CD4-positive, alpha-beta T cell treated with Interleukin-21 for 1 hour (primary cell): ENCODE measurements at places on chromosomes 7 and 10.
A peak's percentile ranks its signal among the peaks of the same experiment; 100 is the strongest.

DNA sequence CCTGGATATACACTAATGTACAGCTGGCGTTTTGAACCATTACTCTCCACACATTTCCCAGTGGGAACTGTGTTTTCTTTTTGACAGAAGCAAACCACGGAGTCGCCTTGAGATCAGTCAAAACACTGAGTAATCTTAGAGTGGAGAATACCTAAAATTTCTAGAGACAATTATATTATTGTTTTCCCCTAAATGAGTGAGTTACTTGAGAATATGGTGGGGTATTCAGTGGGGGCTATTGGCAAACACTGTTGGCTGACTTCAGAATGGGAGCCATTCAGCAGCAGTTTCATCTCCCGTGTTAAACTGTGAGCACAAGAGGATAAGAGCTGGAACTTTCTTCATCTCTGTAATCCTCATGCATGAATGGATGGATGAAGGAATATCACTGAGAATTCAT is 6.2 kb downstream of the IL2RA start:
- no peak for DNase-seq

GRCh38 chr10:80540981-80541750 is 3.5 kb downstream of the SH2D4B start:
- no peak for DNase-seq

- DNase-seq = no peak
Observed at GRCh38 chr7:93757426-93757825, 133.1 kb downstream of the TFPI2 start.

DNA sequence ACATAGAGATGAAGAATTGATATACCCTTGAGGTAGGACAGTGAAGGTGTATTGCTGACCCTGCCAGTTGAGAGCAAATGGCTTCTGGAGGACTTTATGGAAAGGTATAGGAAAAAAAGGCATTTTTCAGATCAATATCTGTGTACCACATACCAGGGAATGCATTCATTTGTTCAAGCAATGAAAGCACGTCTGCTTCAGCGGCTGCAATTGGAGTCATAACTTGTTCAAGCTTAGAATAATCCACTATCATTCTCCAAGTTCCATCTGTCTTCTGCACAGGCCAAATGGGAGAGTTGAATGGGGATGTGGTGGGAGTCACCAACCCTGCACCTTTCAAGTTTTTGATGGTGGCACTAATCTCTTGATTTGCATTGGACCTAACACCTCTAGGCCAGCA is 249.6 kb upstream of the PTER start:
- DNase-seq = no peak

DNA sequence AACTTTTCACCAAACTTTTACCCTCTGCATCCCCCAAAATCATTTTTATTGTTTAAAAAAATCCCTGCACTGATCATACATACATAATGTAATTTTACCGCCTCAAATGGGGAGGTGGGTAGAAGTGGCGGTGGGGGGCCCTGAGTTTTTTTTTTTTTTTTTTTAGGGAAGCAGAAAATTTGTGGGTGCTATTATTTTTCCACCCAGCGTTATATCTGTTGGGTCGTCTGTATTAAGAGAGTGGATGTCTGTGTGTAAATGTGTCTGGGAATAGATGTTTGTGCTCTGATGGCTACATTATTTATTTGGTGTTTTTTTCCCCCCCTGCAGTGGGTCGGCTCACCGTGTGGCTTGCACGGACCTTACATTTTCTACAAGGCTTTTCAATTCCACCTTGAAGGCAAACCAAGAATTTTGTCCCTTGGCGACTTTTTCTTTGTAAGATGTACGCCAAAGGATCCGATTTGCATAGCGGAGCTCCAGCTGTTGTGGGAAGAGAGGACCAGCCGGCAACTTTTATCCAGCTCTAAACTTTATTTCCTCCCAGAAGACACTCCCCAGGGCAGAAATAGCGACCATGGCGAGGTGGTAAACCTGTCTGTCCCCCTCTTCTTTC is 438 bp downstream of the ARID5B start:
- DNase-seq = peak; percentile 40

- DNase-seq = no peak
Observed at GRCh38 chr10:129660569-129660968, 193.5 kb downstream of the MGMT start.

GRCh38 chr10:102593074-102593803 is 51.0 kb upstream of the TRIM8 start:
- DNase-seq = no peak

DNA sequence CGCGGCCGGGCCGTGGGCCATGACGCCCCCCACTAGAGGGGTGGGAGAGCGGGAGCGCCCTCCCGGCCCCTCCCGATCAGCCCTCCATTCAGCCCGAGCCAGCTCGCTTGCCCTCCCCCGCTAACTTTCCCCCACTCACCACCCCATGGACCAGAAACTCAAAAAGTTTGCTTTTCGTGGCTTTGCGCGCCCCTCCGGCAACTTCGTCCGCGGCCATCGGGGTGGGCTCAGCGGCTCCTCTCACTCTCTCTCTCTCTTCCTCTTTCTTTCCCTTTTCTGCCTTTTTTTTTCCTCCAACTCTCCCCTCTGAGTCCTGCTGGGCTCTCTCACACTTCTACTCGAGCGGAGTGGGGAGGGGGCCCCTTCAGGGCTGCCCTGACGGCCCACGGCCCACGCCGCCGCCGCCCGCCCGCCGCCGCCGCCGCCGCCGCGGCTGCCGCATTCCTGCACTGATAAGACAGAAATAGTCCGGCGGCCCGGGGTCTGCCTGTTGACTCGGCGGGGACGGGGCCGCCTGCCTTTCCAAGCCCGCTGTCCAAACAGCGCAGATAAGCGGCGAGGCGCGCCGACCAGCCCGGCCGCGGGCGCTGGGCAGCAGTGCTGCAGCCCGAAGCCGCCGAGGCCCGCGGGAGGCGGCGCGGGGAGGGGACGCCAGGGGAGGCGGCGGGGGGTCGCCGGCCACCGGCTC is at the start of gene SMARCD3:
Gene SMARCD3, minus strand, starts transcription at position 349 of the 688 bp plus-strand sequence. Its CDS starts 132 bp downstream, at position 217.
- DNase-seq = peak; percentile 41

- DNase-seq = no peak
Observed at GRCh38 chr7:50587737-50588136, 22.5 kb upstream of the DDC start.

DNA sequence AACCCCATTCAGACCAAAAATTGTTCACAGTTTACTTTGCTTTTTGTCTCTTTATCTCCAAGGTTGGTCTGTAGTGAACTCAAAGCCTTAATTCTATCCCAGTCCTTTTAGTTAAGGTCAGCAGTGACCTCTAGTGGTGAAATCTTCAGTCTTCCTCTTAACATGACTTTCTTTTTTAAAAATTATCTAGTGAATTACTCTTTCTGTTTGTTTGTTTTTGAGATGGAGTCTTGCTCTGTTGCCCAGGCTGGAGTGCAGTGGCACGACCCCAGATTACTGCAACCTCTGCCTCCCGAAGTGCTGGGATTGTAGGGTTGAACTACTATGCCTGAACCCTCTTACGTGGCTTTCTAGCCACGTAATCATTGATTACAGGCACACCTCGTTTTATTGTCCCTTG is 25.0 kb downstream of the ZNF487 start:
- peak; percentile 83 for DNase-seq

- no peak for DNase-seq
Observed at GRCh38 chr7:114243646-114244045, 171.0 kb upstream of the FOXP2 start.

DNA sequence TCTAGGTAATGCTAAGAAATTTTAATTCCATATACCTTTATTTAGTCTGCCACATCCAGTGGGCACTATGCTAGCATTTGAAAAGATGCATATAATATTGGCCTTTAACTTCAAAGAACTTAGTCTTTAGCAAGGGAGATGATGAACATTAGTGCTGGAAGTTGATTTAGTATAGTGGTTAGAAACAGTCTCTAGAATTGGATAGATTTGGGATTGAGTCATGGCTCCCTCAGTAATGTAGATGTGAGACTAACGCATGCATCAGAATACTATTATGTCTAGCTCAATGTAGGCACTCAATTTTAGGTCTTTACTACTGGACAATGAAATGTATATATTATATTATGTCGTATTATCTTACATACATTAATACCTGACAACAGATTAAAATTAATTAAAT is 5.8 kb downstream of the DKK1 start:
- no peak for DNase-seq

DNA sequence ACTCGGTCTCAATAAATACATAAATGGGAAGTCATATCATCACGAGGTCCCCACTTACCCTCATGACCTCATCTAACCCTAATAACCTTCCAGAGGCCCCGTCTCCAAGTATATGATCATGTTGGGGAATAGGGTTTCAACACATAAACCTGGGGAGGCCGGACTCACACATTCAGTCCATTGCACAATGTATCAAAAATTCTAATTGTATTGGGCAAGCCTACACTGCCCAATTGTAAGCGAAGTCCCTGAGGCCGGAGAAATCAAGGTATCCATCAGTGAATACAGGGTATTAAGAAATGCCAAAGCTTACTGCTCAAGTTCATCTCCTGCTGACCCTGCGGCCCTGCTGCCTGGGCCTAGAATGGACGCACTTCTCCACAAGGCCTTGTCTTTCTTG is 69.6 kb downstream of the PARP12 start:
- DNase-seq = no peak

DNA sequence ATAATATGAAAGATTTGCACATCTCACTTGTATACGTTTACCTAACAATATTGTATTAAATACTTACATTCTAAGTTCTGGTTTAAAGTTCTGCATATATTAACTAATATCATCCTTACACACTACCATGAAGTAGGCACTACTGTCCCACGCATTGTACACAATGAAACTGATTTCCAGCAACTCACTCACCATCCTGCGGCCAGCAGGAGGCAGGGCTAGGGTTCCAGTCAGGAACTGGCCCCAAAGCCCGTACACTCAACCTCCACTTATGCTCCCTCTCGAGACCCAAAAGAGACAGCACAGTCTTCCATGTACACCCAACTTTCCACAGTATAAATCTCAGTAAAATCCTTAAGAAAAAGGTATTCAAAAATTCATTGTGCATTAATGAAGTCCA is 41.4 kb downstream of the GRID1 start:
- DNase-seq = no peak

DNA sequence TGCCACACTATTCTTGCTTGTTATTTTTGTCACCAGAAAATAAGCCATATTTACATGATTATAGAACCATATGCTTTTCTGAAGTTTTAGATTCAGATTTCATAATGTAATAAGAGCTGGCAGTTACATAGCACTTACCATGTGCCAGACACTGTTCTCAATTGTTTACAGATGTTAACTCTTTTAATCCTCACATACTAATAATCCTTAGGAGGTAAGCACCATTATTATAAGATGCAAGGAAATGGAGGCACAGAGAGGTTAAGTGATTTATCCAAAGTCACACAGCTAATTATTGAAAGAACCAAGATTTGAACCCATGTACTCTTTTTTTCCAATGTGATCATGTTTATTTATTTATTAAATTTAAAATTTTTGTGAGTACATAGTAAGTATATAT is 57.2 kb downstream of the CREB5 start:
- no peak for DNase-seq

- DNase-seq = no peak
Observed at GRCh38 chr10:42874713-42875387, 92.3 kb downstream of the BMS1 start.

- DNase-seq = no peak
Observed at GRCh38 chr7:39757604-39758003, 134.2 kb downstream of the RALA start.

GRCh38 chr7:70470746-70471145 is 661.2 kb upstream of the GALNT17 start:
- no peak for DNase-seq

GRCh38 chr7:102306916-102307677 is 20.4 kb downstream of the SH2B2 start:
- peak; percentile 48 for DNase-seq

GRCh38 chr10:49534670-49535381 is 4.1 kb downstream of the ERCC6 start:
- no peak for DNase-seq
